ENCODE measurements at places on chromosomes 7 and 10. TPM values are rescaled to one million over a fixed set of nuclear protein-coding genes. Genes with fewer than 3 reads are reported as not detected.

- no peak overlapping the region for H3K4me3 ChIP-seq
- peaks cover 59% of the 10 kb centered on the region for H3K27me3 ChIP-seq
- no peak overlapping the region for H3K27ac ChIP-seq
These were observed 44.1 kb upstream of the MXI1 start for GRCh38 chr10:110163192-110163773.

- H3K27ac ChIP-seq = no peak overlapping the region
- H3K27me3 ChIP-seq = no peaks in the 10 kb centered on the region
- peaks cover 5% of the 10 kb centered on the region for H3K4me1 ChIP-seq
- H3K36me3 ChIP-seq = no peaks in the 10 kb centered on the region
- no peak for DNase-seq
These were observed 50.2 kb downstream of the COL17A1 start for GRCh38 chr10:104035194-104036068.

DNA sequence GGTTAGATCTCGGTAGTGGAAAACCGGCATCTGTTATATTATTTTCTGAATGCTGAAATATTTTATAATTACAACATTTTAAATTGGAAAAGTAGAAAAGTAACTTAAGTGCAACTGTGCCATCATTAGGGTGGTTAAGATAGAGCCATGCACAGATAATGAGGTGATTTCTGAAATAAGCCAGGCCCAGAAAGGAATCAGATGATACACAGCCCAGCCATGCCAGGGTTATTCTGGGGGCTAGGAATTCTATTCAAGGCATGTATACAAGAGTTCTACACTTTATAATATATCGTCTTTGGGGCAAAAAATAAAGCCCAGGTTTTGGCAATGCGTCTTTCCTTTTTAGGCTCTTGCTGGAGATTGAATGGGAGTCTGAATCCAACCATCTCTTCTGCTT, 128.7 kb downstream of the ITGB8 start:
- H3K4me1 ChIP-seq = no peaks in the 10 kb centered on the region
- H3K27me3 ChIP-seq = peaks cover 1% of the 10 kb centered on the region
- no peaks in the 10 kb centered on the region for H3K36me3 ChIP-seq
- no peak overlapping the region for H3K27ac ChIP-seq

DNA sequence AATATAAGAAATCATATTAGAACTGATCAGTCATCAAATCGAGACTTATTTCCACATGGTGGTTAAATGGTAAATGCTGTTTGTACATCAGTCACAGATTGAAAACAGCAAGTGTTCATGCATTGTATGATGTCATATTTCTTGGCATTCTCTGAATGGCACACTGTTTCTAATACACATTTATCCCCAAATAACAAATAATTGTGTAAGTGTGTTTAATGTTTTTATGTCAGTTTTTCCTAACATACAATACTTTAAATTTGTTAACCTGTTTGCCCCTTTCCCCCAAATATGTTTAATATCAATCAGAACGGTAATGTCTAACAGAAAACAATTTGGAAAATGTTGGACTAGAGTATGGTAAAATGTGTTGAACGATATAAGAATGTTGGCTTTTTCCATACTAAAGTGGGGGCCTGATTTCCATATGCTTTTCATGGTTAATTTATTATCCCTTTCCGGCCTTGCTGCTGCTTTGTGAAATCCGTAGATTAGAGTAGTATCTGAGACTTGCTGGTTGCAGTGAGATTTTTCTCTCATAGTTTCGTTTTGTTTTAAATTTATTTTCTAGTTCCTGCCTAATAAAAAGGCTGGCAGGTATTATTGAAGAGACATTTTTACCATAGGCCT, 23.7 kb downstream of the RAB18 start:
- no peaks in the 10 kb centered on the region for H3K27me3 ChIP-seq
- DNase-seq = no peak
- H3K4me3 ChIP-seq = no peak overlapping the region
- H3K36me3 ChIP-seq = peaks cover 4% of the 10 kb centered on the region

Gene FAM180A
- not detected for polyA plus RNA-seq

DNA sequence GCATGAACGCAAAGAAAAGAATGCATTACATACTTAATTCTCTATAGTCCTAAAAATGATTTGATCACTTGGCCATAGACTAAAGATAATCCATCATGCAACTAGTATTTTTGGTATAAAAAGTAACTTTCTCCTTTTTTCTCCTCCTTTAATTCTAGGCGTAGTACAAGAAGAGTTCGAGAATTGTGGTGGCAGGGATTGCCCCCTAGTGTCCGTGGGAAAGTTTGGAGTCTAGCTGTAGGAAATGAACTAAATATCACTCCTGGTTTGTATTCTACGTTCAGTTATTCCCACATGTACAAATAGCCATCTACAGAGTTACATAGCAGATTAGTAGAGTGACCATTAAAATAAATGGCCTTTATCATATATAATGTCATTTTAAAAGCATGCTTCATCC, 45.5 kb upstream of the HELLS start:
- H3K36me3 ChIP-seq = no peaks in the 10 kb centered on the region
- no peaks in the 10 kb centered on the region for H3K4me1 ChIP-seq
- DNase-seq = no peak
- H3K4me3 ChIP-seq = no peak overlapping the region
- H3K27me3 ChIP-seq = no peaks in the 10 kb centered on the region

GRCh38 chr7:94374231-94374630, 20.5 kb upstream of the COL1A2 start:
- no peaks in the 10 kb centered on the region for H3K4me1 ChIP-seq
- no peaks in the 10 kb centered on the region for H3K36me3 ChIP-seq
- DNase-seq = no peak
- no peak overlapping the region for H3K4me3 ChIP-seq

Gene CTNNA3
- polyA plus RNA-seq = not detected

DNA sequence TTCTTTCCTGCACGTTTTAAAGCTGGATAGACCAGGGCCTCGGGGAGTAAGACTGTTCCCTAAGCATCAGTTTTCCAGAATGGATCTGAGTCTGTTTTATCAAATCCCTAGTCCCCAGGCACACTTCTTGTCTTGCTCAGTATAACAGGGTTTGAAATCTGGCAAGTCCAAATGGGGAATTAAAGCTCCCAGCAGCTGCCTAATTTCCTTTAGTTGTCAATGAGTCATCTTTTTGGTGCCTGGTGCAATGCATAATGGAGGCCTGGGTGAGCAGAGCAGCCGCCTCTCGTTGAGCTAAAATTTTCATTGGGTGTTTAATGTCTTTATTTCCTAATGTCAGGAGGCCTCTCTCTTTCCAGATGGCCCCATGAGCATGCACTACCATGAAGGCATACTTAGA, 87.9 kb downstream of the STRA8 start:
- no peak overlapping the region for H3K4me3 ChIP-seq
- H3K27ac ChIP-seq = no peak overlapping the region
- no peaks in the 10 kb centered on the region for H3K4me1 ChIP-seq
- peaks cover 7% of the 10 kb centered on the region for H3K36me3 ChIP-seq

GRCh38 chr10:11795101-11795920, 27.8 kb upstream of the PROSER2 start:
- H3K27me3 ChIP-seq = no peaks in the 10 kb centered on the region
- H3K36me3 ChIP-seq = no peaks in the 10 kb centered on the region
- DNase-seq = no peak
- H3K27ac ChIP-seq = no peak overlapping the region
- H3K4me3 ChIP-seq = no peak overlapping the region
- no peaks in the 10 kb centered on the region for H3K4me1 ChIP-seq

GRCh38 chr7:131031099-131031868, 296.4 kb upstream of the MKLN1 start:
- no peaks in the 10 kb centered on the region for H3K27me3 ChIP-seq
- DNase-seq = no peak
- H3K36me3 ChIP-seq = peaks cover 20% of the 10 kb centered on the region
- peak overlapping the region; percentile 89 for H3K27ac ChIP-seq
- H3K4me1 ChIP-seq = peaks cover 43% of the 10 kb centered on the region

Gene TMEM139
- polyA plus RNA-seq = not detected

DNA sequence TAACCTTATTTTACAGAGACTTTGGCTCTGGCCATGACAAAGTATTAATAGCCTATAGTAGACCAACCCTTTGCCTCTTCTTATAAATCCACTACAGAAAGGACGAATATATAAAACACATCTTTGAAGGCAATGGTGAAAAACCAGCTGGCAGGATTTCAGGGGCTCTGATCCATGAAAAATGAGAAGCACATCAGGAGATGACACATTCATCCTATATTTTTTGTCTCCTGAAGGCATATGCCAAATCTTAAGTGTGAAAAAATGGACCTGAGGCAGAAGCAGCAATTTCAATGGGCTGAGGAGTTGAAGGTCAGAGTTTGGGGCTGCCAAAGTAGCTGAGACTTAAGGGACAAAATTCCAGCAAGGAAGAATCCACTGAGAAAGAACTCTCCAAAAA, 14.4 kb downstream of the RNF216 start:
- DNase-seq = no peak
- no peak overlapping the region for H3K4me3 ChIP-seq
- peaks cover 60% of the 10 kb centered on the region for H3K4me1 ChIP-seq
- peak overlapping the region; percentile 26 for H3K27ac ChIP-seq
- no peaks in the 10 kb centered on the region for H3K27me3 ChIP-seq

DNA sequence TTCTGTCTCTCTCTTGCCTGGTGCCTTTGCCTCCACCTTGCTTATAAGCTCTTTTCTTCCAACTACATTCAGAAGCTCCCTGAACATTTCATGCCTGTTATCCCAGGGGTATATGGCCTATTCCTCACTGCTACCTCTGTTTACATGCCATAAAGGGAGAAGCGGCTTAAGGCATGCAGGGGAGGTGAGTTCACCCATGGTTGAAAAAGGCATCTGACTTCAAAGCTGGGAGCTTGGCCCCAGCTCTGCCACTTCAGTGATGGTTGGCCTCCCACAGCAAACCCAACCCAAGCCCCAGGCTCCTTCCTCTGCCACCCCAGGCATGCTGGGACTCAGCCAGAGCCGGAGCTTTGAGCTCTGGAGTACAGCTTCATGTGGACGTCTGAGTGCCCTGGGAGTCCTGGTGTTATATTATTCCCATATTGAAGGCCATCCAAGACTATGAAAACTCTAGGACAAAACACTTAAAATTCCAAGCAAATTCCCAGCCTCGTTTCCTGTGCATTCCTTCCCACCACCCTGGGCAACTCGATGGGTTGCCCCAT, 468.6 kb upstream of the ZMIZ1 start:
- no peak overlapping the region for H3K27ac ChIP-seq
- DNase-seq = no peak
- no peak overlapping the region for H3K4me3 ChIP-seq

DNA sequence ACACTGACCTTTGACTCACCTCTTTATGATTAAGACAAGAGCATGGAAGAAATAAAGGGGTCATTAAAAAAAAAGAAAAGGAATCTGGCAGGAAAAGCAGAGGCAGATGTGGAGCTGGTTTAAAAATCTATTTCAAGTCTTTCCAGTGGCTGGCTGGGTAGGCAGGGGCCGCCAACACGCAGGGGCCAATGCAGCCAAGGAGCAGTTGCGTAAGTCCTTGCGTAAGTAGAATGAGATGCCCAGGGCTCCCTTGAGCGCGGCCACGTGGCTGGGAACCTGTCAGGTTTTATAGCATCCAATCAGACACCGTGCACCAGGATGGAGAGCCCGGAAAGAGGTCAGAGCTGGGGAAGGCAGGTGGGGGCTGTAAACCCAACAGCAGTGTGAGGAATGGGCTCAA, 123.8 kb upstream of the INSYN2A start:
- H3K27me3 ChIP-seq = no peaks in the 10 kb centered on the region
- no peaks in the 10 kb centered on the region for H3K36me3 ChIP-seq
- no peak overlapping the region for H3K4me3 ChIP-seq
- no peak overlapping the region for H3K27ac ChIP-seq
- DNase-seq = no peak
- peaks cover 2% of the 10 kb centered on the region for H3K4me1 ChIP-seq

GRCh38 chr10:71202314-71202713, 10.1 kb upstream of the UNC5B start:
- no peaks in the 10 kb centered on the region for H3K4me1 ChIP-seq
- H3K36me3 ChIP-seq = peaks cover 18% of the 10 kb centered on the region
- no peak overlapping the region for H3K27ac ChIP-seq

Gene NKX2-3
- not detected for polyA plus RNA-seq

Gene MORN4
- 6.2 TPM for polyA plus RNA-seq

DNA sequence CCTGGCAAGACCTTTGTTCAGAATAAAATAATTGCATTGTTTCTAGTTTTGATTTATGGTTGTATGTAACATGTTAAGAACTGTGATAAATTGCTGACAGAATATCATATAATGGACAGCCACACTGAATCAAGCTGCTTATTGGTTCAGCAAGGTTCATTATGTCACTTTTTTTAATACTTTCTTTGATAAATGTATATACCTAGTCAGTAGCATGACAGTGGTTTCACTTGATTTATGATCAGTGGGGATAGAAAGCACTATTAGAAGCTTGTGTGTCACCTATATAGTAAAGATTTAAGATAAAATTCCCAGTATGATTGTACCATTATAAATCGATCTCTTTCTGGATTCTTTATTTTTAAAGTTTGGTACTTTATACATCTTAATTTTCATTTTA, 4.5 kb downstream of the BUB3 start:
- H3K27ac ChIP-seq = peak overlapping the region; percentile 65
- H3K4me3 ChIP-seq = no peak overlapping the region
- no peak for DNase-seq
- H3K27me3 ChIP-seq = no peaks in the 10 kb centered on the region
- H3K4me1 ChIP-seq = peaks cover 78% of the 10 kb centered on the region

Gene CYP26A1
- not detected for polyA plus RNA-seq

- no peak overlapping the region for H3K27ac ChIP-seq
- H3K4me1 ChIP-seq = peaks cover 14% of the 10 kb centered on the region
- H3K4me3 ChIP-seq = no peak overlapping the region
- DNase-seq = no peak
These were observed 92.7 kb upstream of the MACROH2A2 start for GRCh38 chr10:69959911-69960310.

GRCh38 chr10:69952821-69953221, 99.8 kb upstream of the MACROH2A2 start:
- no peaks in the 10 kb centered on the region for H3K36me3 ChIP-seq
- no peaks in the 10 kb centered on the region for H3K4me1 ChIP-seq
- no peaks in the 10 kb centered on the region for H3K27me3 ChIP-seq
- no peak overlapping the region for H3K27ac ChIP-seq
- DNase-seq = no peak

- no peaks in the 10 kb centered on the region for H3K27me3 ChIP-seq
- no peaks in the 10 kb centered on the region for H3K4me1 ChIP-seq
- no peaks in the 10 kb centered on the region for H3K36me3 ChIP-seq
- H3K27ac ChIP-seq = no peak overlapping the region
- no peak for DNase-seq
These were observed 183.2 kb upstream of the PTPRZ1 start for GRCh38 chr7:121689749-121690148.

GRCh38 chr7:27361522-27361921, 118.9 kb downstream of the EVX1 start:
- no peak overlapping the region for H3K4me3 ChIP-seq
- DNase-seq = no peak
- H3K4me1 ChIP-seq = no peaks in the 10 kb centered on the region
- peaks cover 15% of the 10 kb centered on the region for H3K27me3 ChIP-seq
- H3K36me3 ChIP-seq = no peaks in the 10 kb centered on the region
- H3K27ac ChIP-seq = no peak overlapping the region

Gene C1GALT1
- polyA plus RNA-seq = 72.6 TPM

Gene NUTM2B
- polyA plus RNA-seq = not detected

- no peak for DNase-seq
- H3K27ac ChIP-seq = no peak overlapping the region
- H3K4me3 ChIP-seq = no peak overlapping the region
- no peaks in the 10 kb centered on the region for H3K4me1 ChIP-seq
These were observed 5.2 kb downstream of the GHRHR start for GRCh38 chr7:30968747-30969603.
